ENCODE measurements at places on chromosomes 3 and 15.
A peak's percentile ranks its signal among the peaks of the same experiment; 100 is the strongest.

GRCh38 chr3:19526071-19526470, 377.8 kb downstream of the KCNH8 start:
- no peak for DNase-seq

GRCh38 chr3:37544105-37544504, 317.6 kb upstream of the CTDSPL start:
- DNase-seq: no peak

DNA sequence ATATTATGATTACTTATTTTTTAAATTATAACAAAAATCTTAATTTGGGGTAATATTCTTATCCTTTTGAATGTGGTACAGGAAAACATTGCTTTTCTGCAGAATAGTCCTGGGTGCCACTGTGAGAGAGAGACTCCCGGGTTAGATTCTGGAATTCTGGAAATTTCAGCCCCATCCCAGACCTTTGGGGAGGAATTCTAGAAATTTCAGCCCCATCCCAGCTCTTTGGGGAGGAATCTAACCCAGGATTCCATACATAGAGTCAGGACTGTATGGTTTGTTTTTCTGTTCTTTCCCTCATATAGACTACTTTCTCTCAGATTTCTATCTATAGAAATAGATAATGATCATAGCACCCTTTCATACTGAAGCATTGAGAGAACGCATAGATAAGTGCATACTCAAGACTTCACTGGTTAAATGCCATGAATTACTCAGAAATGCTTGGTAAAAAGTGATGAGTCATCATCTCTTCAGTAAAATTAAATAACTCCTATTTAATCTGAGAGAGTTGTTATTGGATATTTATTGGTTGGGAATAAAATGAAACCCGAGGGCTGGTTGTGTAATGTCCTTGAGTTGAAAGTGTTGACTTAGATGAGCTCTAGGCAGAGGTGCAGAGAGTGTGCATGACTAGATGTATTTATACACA, 8.3 kb downstream of the EIF2AK4 start:
- no peak for DNase-seq

- DNase-seq: no peak
Measured at GRCh38 chr3:32412887-32413286, 21.2 kb downstream of the CMTM7 start.

- DNase-seq: no peak
Measured at GRCh38 chr3:177529071-177529550, 331.8 kb upstream of the TBL1XR1 start.

GRCh38 chr15:67188551-67189218, 65.8 kb downstream of the AAGAB start:
- DNase-seq: peak; percentile 7

DNA sequence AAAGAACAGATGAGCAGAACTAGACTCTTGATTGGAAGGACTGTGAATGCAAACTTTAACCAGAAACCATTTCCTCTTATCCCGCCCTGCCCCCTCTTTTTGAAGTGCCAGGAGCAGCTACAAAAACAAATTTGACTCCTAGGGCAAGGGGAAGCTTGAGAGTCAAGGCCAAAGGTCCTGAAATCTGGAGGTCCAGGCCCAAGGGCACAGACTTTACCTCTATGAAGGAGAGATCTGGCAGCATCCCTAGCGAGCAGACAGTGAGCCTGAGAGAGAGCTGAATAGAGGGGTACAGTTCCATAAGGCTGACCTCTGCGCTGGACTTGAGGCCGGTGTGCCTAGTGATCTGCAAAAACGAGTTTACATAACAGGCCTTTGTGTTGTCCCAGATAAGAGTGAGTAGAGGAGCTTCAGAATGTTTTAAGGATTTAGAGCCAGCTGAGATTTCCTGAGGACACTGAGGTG, 5.1 kb downstream of the RAB43 start:
- DNase-seq: no peak

DNA sequence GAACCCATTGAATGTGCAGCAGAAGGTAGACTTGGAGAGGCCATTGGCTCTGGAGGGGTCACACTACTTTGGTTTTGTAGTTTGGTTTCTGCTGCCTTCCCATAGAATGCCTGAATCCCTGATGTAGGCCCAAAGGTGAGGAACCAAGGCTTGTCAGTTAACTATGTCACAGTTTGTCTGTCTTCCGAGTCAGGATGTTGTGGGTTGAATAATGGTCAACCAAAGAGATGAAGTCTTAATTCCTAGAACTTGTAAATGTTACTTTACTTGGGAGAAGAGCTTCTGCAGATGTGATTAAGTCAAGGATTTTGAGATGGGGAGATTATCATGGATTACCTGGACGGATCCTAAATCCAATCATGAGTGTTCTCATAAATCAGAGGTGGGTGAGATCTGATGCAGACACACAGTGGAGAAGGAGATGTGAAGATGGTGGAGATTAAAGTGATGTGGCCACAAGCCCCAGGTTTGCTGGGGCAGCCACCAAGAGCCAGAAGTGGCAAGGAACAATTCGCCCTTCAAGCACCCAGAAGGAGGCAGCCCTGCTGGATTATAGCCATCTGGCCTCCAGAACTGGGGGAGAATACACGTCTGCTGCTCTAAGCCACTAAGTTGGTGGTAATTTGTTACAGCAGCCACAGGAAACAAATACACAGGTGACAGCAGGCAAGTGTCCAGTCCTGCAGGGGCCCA, 2.3 kb upstream of the CCR8 start:
- no peak for DNase-seq

GRCh38 chr3:30428251-30428650, 178.2 kb upstream of the TGFBR2 start:
- no peak for DNase-seq

DNA sequence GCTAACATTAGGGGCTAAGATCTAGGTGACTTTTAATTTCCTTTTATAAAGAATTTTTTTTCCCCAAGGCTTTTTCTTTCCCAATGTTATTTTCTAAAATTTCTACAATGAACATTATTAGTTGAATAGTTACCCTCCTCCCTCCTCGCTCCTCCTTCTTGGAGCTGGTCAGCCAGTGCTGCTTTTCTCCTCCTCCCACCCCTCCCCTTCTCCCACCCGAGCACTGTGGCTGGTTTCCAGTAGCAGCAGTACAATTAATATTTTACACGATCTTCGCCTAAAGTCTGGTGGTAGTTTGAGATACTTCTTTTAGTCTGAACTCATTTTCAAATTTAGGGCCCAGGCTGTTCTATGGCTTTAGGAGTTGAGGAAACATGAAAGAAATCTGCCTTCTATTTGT, 41.6 kb downstream of the EEFSEC start:
- no peak for DNase-seq

DNA sequence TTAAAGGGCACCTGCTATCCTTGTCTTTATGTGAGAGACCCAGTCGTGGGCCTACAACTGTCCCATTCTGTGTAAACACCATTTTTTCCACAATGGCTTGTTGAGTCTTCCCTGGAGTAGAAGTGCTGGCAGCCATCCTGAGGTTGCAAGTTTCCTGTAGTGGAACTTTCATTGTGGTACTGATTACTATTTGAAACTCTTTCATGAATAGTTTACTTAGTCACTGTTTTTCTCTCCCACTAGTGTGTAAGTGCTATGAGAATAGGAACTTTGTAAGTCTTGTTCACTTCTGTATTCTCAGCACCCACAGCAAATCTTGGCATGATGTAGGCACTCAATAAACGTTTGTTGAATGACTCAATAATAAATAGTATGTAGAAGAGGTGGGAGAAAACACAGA, 48.6 kb downstream of the RARB start:
- DNase-seq: no peak

GRCh38 chr3:93910097-93910496, 63.6 kb downstream of the PROS1 start:
- no peak for DNase-seq

DNA sequence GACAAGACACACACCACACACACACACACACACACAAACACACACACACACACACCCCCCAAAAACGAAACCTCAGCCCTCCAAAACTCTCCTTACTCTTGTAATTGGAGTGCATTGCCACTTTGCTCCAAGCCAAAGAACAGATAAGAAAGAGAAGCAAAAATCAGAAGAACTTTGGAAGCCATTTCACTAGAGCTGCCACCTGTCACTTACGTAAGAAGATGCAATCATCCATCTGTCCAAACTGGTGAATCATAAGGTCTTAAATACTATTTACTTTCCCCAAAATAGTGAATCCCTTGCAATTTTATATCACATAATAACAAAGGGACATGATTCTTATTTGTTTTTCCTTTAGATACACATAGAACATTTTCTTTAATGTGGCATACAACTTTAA, 285.4 kb downstream of the ZBTB20 start:
- no peak for DNase-seq

DNA sequence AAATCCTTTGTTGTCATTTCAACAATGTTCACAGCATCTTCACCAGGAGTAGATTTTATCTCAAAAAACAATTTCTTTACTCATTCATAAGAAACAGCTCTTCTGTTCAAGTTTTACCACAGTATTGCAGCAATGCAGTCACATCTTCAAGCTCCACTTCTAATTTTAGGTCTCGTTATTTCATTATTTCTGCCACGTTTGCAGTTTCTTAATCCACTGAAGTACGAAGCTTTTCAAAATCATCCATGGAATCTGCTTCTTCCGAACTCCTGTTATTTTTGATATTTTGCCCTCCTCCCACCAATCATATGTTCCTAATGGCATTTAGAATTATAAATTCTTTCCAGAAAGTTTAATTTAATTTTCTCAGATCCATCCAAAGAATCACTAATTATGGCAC, 12.6 kb upstream of the OR5K1 start:
- DNase-seq: no peak

DNA sequence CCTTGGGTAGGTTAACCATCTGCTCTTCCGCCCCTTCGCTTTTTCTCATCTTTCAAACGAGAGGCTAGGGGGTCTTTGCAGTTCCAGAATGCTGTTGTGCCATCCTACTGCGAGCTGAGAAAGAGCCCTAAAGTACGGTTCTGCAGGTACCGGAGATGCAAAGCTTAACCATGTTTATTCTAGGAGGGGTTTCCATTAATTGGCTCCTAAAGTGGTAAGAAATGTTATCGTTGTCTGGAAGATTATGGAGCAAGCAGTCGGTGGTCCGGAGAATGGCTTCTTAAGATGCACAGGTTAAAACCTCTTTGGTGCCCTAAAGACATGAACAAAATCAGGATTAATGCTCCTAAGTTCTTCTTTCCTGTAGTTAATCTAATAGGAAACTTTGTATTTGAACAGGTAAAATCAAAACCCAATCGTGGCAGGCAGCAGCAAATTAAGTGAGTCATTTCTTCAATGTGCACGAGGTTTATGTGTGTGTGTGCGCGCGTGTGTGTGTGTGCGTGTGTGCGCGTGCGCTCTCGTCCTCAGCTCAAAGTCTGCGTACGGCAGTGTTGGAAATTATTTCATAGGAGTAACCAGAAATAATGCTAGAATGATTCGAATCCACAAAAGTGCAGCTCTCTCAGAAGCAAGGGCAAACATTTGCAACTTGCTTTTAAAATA, 772 bp downstream of the FAM81A start:
- no peak for DNase-seq

GRCh38 chr3:52441772-52442332, 3.1 kb downstream of the SEMA3G start:
- no peak for DNase-seq

DNA sequence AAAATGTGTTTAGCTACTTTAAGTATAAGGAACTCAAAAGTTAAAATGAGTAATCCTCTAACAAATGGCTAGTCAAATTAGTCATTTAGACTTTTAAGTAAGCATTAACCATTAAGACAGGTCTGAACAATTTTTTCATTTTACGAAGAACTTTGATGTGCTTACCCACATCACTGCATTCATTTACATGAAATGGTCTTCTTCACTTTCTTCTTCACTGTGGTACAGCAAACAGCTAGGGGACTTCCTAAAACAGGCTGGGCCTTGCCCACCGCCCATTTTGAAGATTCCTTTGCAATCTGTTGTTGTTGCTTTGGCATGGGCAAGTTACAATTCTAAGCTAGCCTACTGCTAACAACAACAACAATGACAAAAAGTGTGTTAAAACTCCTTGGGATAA, 67.4 kb downstream of the CBLB start:
- DNase-seq: no peak

- no peak for DNase-seq
Measured at GRCh38 chr3:138254216-138254615, 67.1 kb downstream of the ARMC8 start.

GRCh38 chr3:115388811-115389210, 234.5 kb upstream of the GAP43 start:
- DNase-seq: no peak

DNA sequence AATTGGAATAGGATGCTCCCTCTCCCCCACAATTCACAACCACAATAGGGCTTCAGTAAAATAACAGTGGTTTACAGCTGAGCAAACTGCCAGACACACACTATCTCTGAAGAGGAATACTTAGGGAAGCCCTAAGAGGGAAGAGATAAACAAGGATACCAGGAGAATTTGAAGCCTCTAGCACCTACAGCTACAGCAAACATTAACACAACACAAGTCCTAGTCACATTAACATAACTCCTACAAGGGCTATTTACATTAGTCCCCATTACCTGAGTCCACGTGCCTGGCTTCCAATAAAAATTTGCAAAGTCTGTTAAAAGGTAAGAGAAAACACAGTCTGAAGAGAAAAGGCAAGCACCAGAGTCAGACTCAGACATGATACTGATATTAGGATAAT, 346.9 kb upstream of the CDIN1 start:
- no peak for DNase-seq

DNA sequence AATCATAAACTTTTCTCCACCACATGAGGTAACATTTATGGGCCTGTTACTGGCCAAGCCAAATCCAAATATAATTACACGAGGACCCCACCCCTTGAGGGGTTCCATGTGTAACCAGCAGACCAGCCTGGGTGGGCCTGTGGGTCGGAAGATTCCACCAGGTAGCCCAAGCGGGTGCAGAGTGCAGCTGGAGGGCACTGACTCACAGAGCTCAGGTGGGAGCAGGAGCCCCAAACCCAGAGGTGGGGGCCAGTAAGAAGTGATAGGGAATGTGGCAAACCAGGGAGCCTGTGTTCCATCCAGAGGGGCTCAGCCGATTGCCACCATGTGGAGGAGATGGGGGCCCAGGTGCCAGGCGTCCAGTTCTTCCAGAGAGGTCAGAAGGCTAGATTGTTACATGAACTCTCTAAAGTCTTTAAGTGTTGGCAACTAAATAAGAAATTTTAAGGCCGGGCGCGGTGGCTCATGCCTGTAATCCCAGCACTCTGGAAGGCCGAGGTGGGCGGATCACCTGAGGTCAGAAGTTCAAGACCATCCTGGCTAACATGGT, 2.6 kb downstream of the GP9 start:
- DNase-seq: no peak

- peak; percentile 79 for DNase-seq
Measured at GRCh38 chr15:80059786-80060355, 395 bp downstream of the ZFAND6 start.

DNA sequence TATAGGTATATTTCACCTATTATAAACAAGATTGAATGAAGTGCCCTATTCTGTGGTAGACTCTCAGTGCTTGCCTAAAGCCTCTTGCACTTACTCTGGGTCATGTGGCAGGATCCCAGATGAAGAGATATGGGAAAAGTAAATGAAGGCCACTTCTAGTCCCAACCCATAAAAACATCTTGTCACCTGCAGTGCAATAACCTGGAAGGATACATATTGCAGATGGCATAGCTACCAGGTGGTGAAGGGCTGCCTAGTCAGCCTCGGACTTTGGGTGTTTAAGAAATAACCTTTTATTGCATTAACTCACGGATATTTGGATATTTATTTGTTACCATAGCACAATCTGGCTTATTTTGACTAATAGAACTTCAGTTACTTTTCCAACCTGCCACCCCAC, 367.1 kb downstream of the UNC13C start:
- no peak for DNase-seq

GRCh38 chr3:41874022-41874421, 87.9 kb downstream of the ULK4 start:
- no peak for DNase-seq
